ENCODE measurements at places on chromosomes 2 and 18. TPM values are rescaled to one million over a fixed set of nuclear protein-coding genes. Genes with fewer than 3 reads are reported as not detected.

CCDC85A gene
- total RNA-seq, result 0.22 TPM

GRCh38 chr2:38060236-38061018 lies 15.5 kb downstream of the CYP1B1 start:
- no peak for DNase-seq

GRCh38 chr2:221270806-221271205 lies 301.3 kb downstream of the EPHA4 start:
- DNase-seq, result no peak

DNA sequence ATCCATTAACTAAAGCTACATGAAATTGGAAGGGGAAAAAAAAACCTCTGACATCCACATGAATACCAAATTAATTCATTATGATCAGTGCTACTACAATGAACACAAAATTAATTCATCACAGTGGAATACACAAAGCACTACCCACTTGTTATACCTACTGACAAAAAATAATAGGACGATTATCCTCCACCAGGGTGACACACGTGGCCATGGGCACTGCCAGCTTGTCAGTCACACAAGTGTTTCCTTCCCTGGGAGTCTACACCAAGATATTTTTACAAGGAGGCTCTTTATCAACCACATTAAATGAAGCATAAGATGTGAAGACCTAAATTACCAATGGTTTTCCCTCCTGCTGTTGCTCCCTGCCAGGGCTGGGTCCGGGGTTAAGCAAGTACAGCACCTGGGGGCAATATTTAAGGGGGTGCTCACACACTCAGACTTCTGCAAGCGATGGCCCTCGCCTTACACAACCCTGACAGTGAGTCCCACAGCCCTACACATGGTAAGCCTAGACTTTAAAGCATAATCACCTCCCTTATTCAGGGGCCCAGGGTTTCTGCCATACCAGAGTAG lies 90.1 kb downstream of the TCF4 start:
- DNase-seq, result no peak

Data from WTC11 (cell line).